ENCODE measurements at places on chromosomes 2 and 18.

GRCh38 chr2:233857511-233858141, 3.3 kb upstream of the HJURP start:
- DNase-seq = no peak

DNA sequence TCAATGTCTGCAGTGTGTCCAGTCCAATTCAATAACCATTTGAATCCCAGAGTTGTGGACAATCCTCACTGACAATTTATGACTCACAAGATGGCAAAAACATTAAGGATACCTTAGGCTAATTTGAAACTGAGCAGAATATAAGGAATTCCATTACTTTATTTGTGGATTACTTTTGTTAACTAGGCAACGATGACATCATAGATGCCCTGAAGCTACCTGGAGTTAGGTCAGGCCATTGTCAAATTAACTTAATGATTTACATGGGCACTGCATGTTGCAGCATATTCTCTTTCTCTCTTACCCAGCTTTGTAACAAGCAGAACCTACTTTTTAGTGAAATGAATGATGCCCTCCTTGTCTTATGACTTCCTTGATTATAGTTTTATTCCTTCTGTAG, 100.0 kb upstream of the CDCA7 start:
- DNase-seq = no peak

GRCh38 chr2:151614159-151614558, 120.1 kb downstream of the NEB start:
- DNase-seq = no peak

DNA sequence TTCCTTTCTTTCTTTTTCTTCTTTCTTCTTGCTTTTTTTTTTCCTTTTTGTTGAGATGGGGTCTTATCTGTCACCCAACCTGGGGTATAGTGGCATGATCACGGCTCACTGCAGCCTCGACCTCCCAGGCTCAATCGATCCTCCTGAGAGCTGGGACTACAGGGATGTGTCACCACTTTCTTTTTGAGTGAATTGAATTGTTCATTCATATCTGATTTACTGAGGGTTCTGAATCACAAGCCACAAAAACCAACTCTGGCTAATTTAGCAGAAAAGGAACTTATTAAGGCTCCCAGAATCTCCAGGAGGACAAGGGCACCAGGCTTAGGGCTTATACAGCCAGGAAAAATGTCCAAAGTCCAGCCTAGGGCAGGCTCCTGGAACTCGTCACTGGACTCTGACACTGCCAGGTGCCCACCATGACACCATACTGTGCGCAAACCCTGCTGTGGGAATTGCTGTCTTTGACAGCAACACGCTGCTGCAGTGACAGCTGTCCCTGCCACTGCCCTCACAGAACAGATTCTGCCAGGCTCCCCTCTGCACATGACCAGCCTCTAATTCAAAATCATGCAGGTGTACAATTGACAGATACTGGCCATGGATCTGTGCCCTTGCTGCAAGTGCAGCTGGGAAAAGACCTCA, 42.9 kb upstream of the EML6 start:
- peak; percentile 42 for DNase-seq

GRCh38 chr2:220892018-220892634, 680.0 kb downstream of the EPHA4 start:
- no peak for DNase-seq

- DNase-seq = no peak
Observed at GRCh38 chr2:238027591-238028415, 33.0 kb upstream of the SCLY start.

DNA sequence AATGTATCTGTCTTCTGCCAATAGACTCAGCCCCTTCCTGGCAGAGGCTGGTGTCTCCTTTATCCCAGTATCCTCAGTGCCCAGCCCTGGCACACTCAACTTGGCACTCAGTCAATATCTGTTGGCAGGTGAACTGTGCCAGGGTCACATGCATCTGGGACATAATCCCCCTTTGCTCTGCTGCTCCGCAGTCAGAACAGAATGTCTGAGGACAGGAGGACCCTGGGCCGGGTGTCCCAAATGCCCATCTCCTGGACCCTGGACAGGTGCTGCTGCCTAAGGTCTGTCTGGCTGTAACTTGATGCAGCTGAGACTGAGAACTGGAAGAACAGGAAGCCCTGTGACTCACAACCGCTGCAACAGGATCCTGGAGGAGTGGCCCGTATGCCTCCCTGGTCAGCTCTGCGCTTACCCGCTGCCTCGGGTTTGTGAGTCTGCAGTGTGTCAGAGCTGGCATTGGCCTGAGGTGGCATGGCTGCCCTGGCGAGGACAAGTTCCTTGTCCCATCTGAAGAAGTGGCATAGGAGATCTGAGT, 11.4 kb downstream of the HK2 start:
- DNase-seq = peak; percentile 78

DNA sequence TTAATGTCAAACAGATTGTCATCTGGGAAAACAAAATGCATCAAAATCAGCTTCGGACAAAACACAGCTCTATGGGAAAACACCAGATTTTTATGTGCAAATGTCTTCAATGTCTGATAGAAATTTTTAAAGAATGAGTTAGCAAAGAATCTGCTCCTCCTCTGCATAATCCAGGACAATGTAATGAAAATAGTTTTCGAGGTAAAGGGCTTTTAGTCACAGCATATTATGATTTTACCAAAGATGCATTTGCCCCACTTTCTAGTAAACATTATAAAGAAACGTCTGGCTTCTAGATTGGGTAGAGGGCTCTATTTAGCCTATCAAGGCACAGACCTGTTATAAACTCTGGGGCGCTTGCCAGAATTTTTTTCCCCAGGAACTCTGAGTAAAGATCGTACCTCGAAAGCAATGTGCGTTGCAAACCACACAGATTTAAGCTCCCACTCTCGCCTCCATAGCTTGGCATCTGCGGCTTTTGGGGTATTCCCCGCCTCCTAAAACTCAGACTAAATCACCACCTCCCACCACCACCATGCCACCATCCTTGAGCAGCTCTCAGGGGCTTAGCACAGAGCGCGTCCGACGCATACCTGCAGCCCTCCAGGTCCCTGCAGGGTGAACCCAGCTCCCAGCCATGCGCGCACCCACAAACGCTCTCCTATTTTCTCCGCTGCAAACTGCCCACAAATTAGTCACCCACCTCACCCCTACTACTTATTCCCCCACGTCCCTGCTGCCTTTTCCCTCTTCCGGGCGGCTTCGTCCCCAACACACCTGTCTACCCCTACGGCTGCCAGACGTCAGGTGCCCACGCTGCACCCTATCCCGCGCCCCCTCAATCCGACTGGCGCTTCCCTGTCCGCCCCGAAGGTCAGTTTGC, 829 bp downstream of the ACVR1C start:
- DNase-seq = peak; percentile 28

DNA sequence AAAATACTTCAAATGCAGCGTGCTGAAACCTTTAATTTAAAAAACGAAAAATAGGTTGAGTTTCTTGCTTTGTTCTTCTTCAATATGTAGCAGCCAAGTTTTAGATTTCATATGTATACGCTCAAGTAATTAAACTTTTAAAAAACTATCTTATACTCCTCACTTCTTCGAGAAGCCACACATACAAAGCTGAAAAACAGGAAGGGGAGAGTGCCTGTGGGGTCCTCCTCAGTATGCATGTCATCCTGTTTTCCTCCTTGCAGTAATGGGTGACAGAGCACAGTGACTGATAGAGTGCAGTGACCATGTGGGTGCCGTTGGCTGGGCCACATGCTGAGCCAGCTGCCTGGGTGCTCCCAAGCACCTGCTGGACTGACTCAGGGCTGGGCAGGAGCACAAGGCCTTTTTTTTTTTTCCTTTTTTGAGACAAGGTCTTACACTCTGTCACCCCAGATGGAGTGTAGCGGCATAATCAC, 33.3 kb downstream of the UXS1 start:
- no peak for DNase-seq

GRCh38 chr2:217108086-217108485, 248.2 kb upstream of the TNP1 start:
- no peak for DNase-seq

Measured in fibroblast of skin of right quadriceps (primary cell).